Chondrocyte (in vitro differentiated cells): ENCODE measurements at places on chromosomes 16 and 17. TPM values are rescaled to one million over a fixed set of nuclear protein-coding genes. Genes with fewer than 3 reads are reported as not detected.
A peak's percentile ranks its signal among the peaks of the same experiment; 100 is the strongest.

Gene MMP28
- total RNA-seq, result 5.1 to 8.6 TPM (median 7.9 TPM) in 3 replicates

DNA sequence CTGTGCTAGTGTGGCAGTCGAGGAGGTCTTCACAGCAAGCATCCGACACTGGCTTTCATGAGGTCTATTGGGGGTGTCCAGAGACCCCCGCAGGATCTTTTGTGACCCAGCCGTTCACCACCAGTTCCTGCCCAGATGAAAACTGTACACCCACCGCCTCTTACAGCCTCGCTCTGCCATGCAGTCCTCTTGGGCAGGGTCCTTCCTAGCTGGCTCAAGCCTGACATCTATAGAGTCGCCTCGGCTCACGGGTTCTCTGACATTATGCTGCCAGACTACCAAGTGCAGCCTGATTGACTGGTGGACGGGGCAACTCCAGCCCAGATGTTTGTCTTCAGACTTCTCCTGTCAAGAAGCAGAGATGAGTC is 14.6 kb upstream of the CLEC10A start:
- peaks cover 27% of the 10 kb centered on the region for H3K27me3 ChIP-seq
- H3K4me3 ChIP-seq, result no peak overlapping the region
- DNase-seq, result no peak
- no peaks in the 10 kb centered on the region for H3K4me1 ChIP-seq
- H3K36me3 ChIP-seq, result no peaks in the 10 kb centered on the region

DNA sequence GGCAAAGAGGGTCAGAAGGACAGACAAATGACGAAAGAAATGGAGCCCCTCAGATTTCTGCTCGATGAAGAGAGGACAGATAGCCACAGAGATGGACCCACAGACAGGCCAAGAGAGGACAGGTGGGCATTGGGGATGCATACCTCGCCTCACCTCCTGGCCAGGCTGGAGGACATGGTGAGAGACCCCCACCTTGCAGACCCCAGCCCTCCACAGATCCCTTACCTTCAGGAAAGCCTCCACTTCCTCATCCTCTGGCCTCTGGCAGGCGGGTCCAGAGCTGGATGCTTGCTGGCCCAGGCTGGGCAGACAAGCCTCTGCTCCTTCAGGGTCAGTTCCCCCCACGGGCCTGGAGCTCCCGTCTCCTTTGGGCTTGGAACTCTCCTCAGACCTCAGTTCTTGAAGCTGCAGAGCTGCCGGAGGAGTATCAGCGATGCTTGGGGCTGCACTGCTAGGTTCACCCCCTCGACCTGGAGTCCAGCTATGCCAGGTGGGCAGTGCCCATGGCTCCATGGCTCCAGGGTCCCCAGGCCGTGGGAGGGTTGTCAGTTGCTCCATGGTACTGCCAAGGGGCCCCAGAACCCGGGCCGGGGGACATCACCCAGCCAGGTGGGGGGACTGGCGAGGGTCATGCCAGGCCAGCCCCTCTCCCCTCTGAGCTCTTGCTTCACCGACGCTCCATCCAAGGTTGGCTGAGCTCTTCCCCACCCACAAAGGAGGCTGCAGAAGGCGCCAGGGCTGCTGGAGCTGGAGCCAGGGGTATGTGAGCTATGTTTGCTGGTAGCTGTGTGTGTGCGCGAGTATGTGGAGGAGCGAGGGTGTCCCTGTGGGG is 1.0 kb downstream of the TSPOAP1 start:
- no peak overlapping the region for H3K4me3 ChIP-seq
- no peak overlapping the region for H3K27ac ChIP-seq
- DNase-seq, result no peak
- no peaks in the 10 kb centered on the region for H3K36me3 ChIP-seq
- H3K27me3 ChIP-seq, result peaks cover 7% of the 10 kb centered on the region
- H3K4me1 ChIP-seq, result no peaks in the 10 kb centered on the region

Gene TMEM204
- total RNA-seq, result 2.9 to 9.7 TPM (median 8.4 TPM) in 3 replicates

DNA sequence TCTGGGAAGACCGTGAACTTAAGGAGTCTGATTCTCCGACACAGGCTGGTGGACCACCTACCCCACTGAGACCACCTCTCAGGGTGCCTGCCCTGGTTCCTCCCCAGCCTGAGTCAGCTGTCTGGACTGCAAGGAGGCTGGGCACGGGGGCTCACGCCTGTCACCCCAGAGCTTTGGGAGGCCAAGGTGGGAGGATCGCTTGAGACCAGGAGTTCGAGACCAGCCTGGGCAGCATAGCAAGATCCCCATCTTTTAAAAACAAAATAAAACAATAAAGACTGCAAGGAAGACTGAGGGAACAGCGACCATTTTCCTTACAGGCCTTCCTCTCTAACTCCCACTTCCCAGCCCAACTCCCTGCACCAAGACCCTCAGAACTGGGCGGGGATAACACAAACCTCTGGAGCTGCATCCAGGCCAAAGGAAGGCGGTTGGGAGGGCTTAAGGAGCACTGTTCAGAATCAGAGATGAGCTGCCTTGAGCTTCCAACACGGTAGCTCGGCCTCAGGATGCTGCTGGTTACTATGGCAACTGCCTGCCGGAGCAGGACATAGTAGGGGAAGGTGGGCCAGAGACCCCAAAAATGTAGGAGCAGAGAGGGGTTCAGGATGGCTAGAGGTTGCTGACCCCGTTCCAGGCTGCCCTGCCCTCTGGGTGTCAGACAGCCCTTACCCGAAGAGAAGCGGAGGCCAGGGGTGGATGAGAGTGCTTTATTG is 4.4 kb downstream of the APOBR start:
- no peak overlapping the region for H3K27ac ChIP-seq
- no peak for DNase-seq
- H3K36me3 ChIP-seq, result no peaks in the 10 kb centered on the region
- no peak overlapping the region for H3K4me3 ChIP-seq
- no peaks in the 10 kb centered on the region for H3K4me1 ChIP-seq

- H3K27ac ChIP-seq, result peak overlapping the region; percentile 95
- peaks cover 21% of the 10 kb centered on the region for H3K4me1 ChIP-seq
- H3K36me3 ChIP-seq, result no peaks in the 10 kb centered on the region
- H3K4me3 ChIP-seq, result peak overlapping the region; percentile 22
- no peak for DNase-seq
Observed at GRCh38 chr17:78343187-78343542, 16.7 kb downstream of the SOCS3 start.

- no peak overlapping the region for H3K4me3 ChIP-seq
- H3K36me3 ChIP-seq, result no peaks in the 10 kb centered on the region
- H3K27ac ChIP-seq, result no peak overlapping the region
- DNase-seq, result no peak
Observed at GRCh38 chr17:48990882-48991357, 6.3 kb upstream of the IGF2BP1 start.

- peaks cover 5% of the 10 kb centered on the region for H3K36me3 ChIP-seq
- H3K4me1 ChIP-seq, result peaks cover 35% of the 10 kb centered on the region
- H3K4me3 ChIP-seq, result no peak overlapping the region
Observed at GRCh38 chr17:65783845-65784334, 222.4 kb upstream of the AXIN2 start.

Gene KRTAP4-4
- total RNA-seq, result not detected in 3 replicates

Gene MFAP4
- total RNA-seq, result 307 to 312 TPM (median 310 TPM) in 3 replicates

- H3K36me3 ChIP-seq, result peaks cover 2% of the 10 kb centered on the region
- peaks cover 20% of the 10 kb centered on the region for H3K27me3 ChIP-seq
- H3K4me3 ChIP-seq, result no peak overlapping the region
- DNase-seq, result no peak
Observed at GRCh38 chr16:57341441-57342303, 16.9 kb upstream of the CCL22 start.

DNA sequence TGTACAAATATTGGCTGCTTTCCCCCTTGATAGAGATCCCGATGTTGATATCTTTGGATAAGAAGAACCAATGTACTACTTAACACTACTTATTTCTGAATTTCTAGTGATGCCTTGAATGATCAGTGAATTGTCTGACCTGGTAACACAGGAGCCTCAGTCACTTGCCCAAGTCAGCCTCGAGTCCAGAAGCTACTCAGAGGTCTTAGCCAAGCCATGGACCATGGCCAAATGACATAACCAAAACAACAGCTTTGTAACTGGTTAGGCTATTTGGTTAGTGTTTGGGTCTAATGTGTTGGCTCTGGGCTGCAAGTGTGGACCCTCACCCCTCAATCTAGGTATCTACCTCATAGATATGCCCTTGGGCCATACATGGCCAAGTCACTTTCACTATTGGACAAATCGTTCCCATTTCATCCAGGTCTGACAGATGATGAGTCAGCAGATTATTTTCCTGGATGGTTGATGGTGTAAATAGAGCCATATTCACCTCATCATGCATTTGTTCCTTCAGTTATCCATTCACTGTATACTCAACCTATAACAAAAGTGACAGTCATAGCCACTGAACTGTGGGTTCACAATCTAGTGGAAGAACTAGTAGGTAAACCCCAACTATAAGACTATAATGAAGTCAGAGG is 3.5 kb downstream of the RBFOX1 start:
- no peaks in the 10 kb centered on the region for H3K4me1 ChIP-seq
- no peaks in the 10 kb centered on the region for H3K27me3 ChIP-seq
- H3K27ac ChIP-seq, result no peak overlapping the region
- no peak overlapping the region for H3K4me3 ChIP-seq

Gene HAGH
- total RNA-seq, result 46.5 to 56.7 TPM (median 55.1 TPM) in 3 replicates
